Effector CD8-positive, alpha-beta T cell (primary cell): ENCODE measurements at places on chromosomes 6 and 20.

DNA sequence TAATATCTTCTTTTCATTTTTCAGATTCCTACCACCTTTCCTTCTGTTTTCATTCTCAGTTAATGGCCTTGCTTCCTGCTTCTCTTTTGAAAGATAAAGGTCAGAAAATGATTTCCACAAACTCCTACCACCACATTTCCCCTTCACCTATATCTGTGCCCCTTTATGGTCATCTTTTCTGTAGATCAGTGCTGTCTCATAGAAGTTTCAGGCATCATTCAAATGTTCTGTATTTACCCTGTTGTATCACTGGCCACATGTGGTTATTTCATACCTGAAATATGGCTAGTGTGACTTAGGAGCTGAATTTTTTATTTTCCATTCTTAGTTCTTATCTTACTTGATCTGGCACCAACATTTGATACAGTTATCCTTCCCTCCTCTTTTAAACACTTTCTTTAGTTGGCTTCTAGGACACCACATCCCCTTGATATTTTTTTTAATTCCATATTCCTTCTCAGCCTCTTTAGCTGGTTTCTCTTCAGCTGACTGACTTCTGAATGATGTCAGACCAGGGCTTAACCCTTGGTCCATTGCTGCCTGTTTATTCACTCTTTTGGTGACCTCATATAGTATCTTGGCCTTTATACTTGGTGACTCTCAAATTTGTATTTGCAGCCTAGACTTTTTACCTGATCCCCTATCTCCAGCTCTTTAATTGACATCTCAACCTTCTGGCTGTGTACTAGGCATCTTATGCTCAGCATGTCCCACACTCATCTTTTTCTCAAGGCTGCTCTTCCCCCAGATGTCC is 81.0 kb downstream of the ATRN start:
- DNase-seq: no peak

DNA sequence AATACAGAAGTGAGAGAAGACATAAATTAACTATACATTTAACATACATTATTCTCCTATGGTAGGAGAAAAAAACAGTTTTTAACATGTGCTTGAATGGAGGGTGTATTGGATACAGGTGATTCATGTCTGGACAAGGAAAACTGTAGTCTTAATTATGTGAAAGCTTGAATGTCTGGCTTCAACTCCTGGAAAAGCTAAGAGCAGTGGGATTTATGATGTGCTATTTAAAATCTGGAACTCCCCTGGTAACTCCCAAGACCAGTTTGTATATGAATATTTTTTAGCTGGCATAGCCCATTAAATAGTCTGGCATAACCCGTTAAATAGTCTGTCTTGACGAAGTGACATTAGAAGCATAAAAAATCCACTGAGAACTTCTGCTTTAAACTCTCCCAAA is 410.0 kb upstream of the PTCHD4 start:
- no peak for DNase-seq

GRCh38 chr6:16524380-16524707 is 236.9 kb downstream of the ATXN1 start:
- DNase-seq: no peak

- DNase-seq: no peak
Measured at GRCh38 chr20:31602779-31603441, 2.2 kb upstream of the ID1 start.

DNA sequence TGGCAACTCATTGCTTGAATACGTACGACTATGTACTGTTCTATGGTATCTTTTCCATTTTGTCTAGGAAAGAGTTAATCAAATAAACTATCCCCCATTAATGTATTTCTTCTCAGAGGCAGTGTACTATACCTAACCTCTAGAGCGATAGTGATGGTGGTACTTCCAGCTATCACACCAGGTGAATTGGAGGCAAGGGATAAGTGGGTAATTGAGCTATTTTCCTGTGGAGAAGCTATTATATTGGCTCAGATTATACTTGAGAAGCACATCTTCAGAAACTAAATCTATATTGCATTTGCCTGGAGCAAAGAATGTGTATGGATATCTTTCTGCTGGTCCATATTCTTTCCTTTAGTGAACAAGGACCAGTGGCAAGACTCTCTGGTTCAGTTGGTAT is 430.7 kb upstream of the KHDRBS2 start:
- no peak for DNase-seq

DNA sequence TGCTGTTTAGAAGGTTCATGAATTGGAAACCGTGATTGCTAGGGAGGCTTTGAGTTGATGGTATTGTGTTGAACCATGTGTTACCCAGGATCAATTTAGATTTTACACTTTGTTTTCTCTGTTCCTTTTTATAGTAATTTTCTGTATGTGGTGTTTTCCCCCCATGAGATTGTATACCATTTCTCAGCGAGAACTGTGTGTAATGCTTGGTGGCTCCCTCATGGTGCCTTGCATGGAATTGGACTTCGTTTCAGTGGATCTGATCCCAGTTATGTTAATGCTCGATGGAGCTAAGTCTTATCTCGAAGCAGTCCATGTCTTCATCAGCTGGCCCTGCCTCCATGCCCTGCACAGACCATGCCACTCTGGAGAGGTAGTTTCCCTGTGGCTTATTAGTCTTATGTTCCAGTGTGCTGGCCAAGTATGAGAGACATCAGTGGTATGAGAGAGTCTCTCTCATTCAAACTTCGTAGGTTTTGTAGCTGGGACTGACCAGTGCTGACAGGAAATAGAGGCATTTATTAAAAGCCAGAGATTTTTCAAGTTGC is 18.7 kb downstream of the PTPN1 start:
- no peak for DNase-seq

DNA sequence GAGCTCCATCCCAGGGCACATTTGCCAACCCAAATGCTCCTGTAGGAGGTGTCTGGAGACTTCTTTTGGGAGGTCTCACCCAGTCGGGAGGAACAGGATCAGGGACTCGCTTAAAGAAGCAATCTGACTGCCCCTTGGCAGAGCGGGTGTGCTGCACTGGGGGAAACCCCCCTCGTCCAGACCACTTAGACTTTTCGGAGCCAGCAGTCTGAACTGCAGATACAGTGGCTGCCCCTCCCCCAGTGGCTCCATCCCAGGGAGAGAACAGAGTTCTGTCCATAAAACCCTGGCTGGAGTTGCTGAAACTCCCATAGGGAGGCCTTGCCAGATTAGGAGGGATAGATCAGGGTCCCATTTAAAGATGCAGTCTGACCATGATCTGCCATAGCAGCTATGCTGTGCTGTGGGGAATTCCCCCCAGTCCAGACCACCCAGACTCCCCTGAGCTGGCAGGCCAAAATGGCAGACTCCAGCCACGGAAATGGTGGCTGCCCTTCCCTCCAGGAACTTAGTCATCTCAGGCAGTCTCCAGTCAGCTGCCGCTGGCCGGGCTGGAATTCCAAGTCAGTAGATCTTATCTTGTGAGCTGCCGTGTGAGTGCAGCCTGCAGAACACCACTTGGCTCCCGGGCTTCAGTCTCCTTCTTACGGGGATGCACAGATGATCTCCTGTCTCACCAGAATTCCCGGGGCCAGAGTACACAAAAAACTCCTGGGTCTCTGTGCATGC is 278.1 kb upstream of the SASH1 start:
- no peak for DNase-seq
